NCI-H1105 (cell line): ENCODE measurements at places on chromosomes 1 and 21.

GRCh38 chr1:173020138-173020750 lies 30.5 kb downstream of the TNFSF18 start:
- DNase-seq, result no peak

DNA sequence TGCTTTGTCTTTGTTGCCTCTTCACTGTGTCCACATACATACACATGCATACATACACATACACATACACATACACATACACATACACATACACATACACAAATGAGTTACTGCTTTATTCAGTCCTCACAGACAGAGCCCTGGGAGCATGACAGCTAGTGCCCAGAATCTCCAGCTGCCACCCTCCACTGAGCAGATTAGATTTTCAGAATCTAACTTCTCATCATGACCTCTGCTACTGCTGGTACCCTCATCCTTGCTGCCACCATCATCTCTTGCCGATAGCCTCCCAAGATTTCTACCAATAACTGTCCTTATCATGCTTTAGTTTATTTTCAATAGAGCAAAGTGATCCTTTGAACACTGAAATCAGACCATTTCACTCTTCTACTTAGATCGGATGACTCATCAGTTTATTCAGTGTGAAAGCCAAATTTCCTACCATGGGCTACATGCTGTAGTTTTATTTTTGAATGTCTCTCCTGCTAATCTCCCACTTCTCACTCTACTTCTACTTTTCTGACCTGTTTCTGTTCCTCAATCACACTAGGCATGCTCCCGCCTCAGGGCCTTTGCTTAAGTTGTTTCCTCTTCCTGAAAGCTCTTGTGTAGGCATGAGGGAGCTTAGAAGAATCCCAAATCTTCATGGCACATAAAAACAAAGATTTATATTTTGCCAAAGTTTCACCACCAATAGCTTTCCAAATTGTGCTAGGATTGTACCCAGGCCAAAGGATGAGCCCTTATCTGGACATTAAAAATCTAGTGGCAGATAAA lies 43.0 kb downstream of the ATP6V1G3 start:
- DNase-seq, result no peak

GRCh38 chr1:68197891-68198290 lies 34.4 kb downstream of the WLS start:
- DNase-seq, result peak; percentile 55

GRCh38 chr21:43783098-43783700 lies 6.2 kb upstream of the RRP1 start:
- DNase-seq, result no peak

DNA sequence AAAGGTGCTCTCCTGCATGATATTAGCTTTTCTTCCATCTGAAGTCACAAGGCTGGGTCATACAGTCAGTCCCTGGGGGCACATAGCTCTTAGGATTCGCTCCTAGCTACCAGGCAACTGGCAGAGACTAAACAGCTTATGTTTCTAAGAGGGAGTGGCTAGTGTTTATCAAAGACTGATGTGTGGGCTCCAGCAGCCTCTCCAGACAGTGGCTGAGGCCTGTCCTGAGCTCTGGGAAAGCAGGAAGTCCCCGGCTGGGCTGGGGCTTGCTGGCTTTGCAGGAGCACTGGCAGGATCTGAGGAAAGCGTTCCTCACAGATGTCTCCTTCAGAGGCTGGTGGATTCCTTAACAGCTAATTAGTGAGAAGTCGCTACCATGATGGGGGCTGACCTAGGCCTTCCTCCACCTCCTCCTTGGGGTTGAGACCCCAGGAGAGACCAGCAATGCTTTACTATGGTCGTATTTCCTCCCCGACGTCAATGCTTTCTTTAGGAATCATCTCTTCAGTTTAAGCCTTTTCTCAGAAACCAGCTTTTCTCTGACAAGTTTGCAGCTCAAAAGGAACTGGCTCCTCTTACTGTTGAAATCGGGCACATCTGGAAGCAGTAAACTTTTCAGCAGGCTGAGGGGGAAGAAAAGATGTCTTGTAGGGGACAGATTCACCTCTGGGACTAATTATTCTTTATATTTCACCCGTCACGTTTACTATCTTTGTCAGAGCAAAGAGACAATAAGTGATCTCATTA lies 33.5 kb upstream of the HHAT start:
- no peak for DNase-seq

- DNase-seq, result no peak
These were observed 10.0 kb downstream of the KIRREL1 start for GRCh38 chr1:158003406-158003800.

DNA sequence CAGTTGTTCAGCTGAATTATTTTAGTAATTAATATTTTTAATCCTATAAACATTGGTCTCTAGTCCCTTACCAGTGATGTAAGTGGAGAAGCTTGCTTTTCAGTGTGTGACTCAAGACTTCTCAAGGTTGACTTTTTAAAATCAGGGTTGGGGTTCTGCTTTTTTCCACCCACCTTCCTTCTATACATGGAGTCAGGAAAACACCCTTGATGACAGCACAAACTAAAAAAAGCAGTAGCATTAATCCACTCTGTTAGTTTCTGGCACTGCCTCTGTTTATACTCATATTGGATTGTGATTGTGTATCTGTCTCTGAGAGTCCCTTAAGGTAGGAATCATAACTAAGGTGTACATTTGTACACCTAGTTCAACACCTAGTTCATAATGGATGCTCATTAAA lies 8.3 kb upstream of the PLEKHO1 start:
- DNase-seq, result no peak

GRCh38 chr1:241473026-241473425 lies 46.5 kb downstream of the FH start:
- DNase-seq, result no peak

GRCh38 chr1:12594966-12595756 lies 22.8 kb downstream of the DHRS3 start:
- no peak for DNase-seq

- no peak for DNase-seq
These were observed 45.2 kb downstream of the SLC30A7 start for GRCh38 chr1:100941098-100941527.

DNA sequence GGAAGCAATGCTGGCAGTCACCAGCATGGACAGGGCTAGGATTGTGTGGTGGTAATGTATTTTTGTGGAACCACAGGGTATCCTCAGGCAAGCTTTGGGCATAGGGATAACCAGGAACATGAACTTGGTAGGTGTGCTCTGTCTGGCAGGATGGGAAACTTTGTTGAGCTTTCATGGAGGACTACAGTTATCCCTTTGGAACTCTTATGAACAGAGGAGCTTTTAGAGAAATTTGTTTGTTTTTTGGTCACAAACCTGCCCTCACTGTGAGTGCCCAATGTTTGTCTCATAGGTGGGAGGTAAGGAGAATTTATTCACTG lies 54.4 kb downstream of the MACF1 start:
- no peak for DNase-seq

DNA sequence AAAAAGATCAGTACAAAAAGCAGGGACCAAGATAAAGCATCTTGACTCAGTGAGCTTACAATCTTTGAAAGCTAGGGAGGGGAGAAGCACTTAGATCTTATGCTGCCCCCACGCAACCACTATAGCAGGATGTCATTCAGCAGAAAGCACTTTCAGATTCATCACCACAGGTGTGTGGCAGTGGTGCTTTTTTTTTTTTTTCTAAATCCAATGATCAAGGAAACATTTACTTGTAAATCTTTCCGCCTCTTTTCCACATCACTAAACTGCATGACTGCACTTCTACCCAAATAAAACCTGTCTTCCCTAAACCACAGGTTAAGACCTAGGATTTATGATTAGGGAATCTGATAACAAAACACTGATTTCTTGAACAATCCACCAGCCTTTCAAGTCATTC lies 154.8 kb downstream of the SLC45A1 start:
- DNase-seq, result no peak

DNA sequence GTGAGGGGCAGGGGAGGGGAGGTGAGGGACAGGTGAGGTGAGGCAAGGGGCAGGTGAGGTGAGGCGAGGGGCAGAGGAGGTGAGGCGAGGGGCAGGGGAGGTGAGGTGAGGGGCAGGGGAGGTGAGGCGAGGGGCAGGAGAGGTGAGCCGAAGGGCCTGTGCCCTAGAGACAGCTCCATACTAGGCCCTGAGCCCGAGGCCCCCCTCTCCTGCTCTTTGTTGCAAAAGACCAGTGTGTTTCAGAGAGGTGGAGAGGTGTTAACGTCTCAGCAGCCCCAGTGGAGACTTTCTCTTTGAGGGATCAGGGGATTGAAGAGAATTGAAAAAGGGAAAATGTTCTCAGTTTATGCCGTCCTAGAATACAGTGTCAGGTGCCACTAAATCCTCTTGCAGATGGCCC lies 44.2 kb downstream of the EPHB2 start:
- DNase-seq, result no peak

GRCh38 chr21:33031152-33031911 lies 5.6 kb downstream of the OLIG2 start:
- no peak for DNase-seq

GRCh38 chr21:35933466-35933865 lies 126.9 kb downstream of the SETD4 start:
- DNase-seq, result no peak

DNA sequence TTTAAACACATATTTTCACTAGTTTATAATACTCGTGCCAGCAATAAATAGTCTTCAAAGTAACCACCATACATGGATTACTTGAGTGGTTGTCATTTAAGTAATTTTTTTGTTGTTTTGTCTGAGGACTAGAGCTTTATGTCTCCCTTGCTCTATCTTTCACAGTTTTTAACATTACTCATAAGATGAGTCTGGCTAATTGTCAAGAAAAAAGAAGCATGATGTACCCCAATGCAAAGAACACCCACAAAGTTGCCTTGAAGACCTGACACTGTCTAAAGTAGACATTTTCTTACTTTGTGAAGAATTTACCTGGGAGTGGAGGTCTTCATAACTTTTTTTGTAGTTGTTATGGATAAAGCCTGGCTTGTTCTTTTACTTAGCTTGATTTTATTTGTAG lies 210.4 kb upstream of the BRINP3 start:
- no peak for DNase-seq

DNA sequence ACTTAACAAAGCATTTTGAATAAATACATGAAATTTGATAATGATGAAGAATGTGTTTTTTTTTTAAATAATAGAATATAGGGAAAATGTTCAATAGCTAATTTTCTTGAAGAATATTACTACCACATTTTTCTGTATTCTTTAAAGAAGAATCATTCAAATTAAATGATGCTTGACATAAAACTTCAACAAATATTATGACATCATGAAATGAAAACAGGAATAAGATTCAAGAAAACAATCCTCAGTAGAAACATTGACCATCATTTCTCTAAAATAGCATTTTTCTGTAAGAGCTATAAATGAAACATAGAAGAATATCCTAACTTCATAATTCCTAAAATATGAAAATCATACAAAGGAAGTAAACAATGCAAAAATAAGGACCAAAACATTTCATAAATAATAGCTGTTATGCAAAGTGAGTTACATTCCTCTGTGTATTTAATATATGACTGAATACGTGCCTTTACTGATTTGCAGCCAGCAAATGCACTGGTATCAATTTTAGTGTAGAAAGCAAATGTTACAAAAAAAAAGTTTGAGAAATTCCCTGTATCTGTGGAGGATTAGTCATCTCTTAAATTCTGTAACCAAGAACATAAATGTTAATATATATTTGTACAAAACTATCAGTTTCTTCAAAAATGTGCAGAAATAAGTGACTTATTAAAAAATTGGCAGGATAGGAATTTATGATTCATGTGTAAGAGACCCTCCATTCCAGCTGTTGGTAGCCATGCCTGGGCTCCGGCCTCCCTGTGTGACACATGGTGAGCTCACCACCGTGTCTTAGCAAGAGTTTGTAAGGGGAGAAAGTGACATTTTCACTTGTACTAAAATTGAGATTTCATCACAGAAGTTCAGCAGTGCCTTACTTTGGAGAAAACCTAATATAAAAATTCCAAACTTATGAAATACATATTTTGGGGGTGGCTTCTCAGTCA lies 15.0 kb upstream of the PTPN14 start:
- DNase-seq, result no peak

DNA sequence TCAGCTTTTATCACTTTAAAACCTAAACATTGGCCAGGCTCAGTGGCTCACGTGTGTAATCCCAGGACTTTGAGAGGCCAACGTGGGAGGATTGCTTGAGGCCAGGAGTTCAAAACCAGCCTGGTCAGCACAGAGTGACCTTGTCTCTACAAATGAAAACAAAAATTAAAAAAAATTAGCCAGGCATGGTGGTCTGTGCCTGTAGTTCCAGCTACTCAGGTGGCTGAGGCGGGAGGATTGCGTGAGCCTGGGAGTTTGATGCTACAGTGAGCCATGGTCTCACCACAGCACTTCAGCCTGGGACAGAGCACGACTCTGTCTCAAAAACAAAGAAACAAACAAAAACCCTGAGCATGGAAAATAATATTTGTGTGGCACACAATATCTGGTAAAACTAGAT lies 143.5 kb upstream of the HNRNPU start:
- no peak for DNase-seq

GRCh38 chr1:84737590-84737989 lies 47.3 kb upstream of the SSX2IP start:
- no peak for DNase-seq

DNA sequence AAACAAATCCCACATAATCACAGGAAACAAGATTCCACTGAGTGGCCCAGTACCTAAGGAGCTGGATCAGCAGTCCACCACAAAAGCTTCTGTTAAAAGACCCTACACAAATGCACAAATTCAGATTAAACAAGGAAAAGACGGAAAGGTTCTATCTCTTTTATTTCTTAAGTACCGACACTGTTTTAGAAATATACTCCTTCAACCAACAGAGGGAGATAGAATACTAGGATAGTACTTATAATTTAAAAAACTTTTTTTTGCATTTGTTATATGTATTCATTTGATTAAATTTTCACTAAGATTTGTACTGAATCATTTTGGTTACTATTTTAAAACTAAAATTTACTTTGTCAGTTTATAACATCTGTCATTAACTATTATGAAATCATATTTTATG lies 12.5 kb downstream of the CDC7 start:
- no peak for DNase-seq

DNA sequence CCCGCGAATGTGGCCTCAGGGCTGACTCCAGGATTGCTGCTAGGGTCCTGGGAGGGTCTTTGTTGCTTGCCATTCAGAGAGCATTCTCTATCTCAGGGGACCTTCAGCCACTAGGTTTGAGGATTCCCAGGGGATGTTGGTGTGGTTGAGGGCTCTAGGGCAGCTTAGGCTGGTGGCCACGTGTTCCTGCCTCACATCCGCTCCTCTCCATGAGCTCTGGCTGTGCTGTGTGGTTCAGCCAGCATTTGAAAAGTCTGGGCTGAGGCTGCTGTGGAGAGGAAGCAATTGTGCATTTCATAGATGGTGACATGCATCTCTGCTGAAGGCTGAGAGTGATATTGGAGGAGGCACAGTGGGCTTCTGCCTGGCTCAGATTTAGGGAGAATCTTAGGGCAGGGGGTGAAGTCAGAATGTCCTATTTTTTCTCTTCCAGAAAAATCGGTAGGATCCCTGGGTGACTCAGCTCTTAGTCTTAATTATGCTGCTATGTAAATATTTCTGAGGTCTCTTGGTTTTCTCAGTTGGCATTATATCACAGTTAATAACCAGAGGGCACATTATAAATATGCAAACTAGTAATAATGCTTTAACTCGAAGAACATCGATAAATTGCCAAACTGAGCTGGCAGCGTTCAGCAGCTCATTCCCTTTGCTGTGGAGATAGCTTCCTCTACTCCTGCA lies 182.3 kb downstream of the CAMTA1 start:
- DNase-seq, result no peak
